Fibroblast of upper back skin (primary cell): ENCODE measurements at places on chromosomes 6 and 20.
A peak's percentile ranks its signal among the peaks of the same experiment; 100 is the strongest.

DNA sequence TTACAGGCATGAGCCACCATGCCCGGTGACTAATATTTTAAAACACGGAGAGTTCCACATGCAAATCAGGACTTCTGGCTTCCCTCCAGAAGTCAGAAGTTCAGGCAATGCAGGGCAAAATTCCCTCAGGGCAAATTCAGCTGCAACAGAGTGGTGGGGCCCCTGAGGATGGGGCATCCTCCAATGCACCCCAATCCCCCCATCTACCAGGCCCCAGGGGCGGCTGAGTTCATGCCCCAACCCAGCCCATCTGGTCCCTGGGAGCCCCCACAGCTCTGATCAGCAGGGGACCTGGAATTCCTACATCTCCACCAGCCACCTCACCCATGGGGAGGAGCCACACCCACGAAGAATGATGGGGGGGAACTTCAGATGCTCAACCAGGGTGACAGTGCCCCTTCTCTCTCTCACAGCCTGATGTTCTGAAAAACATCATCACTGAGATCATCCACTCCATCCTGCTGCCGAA lies 22.6 kb downstream of the BPIFB1 start:
- DNase-seq = peak; percentile 5

GRCh38 chr6:110951986-110952794 lies 6.3 kb upstream of the GTF3C6 start:
- peak; percentile 81 for DNase-seq

GRCh38 chr6:8983202-8983688 lies 547.9 kb upstream of the SLC35B3 start:
- peak; percentile 55 for DNase-seq

DNA sequence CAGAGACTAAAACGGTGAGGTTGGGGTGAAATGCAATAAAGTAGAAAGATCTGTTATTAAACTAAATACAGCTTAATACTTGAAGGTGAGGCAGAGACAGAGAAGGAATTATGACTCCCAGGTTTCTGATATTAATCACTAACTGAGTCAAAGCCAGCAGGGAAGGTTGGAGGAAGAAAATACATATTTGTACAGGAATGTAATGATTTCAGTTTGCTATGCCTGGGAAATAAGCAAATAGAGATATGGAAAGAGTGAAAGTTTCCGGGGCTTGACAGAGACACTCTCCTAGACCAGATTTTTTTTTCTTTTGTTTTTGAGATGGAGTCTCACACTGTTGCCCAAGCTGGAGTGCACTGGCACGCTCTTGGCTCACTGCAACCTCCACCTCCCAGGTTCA lies 76.8 kb downstream of the PTPRK start:
- DNase-seq = peak; percentile 46

DNA sequence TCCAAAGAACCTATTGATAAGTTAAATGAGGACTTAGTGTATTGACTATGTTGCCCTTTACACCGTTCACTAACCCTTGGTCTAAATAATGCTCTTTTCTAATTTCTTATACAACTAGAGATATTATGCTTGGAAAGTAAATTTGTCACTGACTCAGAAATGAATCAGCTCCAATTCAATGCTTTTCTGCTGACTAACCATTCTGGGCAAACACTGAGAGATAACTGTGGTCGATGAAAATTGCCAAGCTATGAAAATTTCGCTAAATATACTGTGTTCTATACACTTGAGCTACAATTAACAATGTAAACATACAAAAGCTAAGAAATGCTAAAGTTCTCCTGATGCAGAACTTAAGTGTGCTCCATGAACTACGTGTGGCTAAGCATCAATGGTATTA lies 23.1 kb upstream of the FBXO9 start:
- peak; percentile 95 for DNase-seq

DNA sequence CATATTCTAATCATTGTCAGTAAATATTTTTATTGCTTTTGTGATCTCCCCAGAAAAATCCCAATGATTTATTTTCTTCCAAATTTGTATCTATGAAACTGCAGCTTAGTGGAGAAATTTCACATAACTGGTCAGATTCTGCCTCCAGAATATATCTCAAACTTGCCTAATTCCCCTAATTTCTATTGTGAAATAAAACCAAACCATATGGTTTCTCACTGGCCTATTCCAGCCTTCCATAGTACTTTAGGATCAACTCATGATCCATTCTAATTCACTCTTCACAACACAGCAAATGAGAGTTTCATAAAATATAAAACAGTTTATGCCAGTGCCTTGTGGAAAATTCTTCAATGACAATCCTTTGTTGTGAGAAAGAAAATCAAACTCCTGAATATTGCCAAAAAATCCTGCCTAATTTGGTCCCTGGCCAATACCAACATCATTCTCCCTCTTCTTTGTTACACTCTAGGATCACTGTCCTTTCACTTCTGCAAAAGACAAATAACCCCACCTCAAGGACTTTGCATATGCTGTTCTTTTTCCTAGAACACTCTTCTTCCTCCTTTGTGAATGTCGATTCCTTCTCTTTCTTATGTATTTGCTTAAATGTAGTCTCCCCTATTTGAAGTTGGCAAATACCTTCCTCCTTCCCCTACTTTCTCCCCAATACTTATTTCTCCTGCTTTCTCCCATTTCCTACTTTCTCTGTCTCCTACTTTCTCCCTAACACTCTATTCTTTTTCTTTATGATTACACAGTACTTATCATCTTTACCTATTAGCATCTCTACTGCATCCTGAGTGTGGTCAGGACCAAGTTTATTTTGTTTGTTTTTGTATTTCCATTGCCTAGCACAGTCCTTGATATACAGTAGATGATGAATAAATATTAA lies 587.5 kb downstream of the RFPL4B start:
- DNase-seq = no peak

- peak; percentile 58 for DNase-seq
Measured at GRCh38 chr6:143941852-143942627, 66.0 kb downstream of the PLAGL1 start.

GRCh38 chr6:16498957-16499356 lies 260.6 kb downstream of the GMPR start:
- no peak for DNase-seq

DNA sequence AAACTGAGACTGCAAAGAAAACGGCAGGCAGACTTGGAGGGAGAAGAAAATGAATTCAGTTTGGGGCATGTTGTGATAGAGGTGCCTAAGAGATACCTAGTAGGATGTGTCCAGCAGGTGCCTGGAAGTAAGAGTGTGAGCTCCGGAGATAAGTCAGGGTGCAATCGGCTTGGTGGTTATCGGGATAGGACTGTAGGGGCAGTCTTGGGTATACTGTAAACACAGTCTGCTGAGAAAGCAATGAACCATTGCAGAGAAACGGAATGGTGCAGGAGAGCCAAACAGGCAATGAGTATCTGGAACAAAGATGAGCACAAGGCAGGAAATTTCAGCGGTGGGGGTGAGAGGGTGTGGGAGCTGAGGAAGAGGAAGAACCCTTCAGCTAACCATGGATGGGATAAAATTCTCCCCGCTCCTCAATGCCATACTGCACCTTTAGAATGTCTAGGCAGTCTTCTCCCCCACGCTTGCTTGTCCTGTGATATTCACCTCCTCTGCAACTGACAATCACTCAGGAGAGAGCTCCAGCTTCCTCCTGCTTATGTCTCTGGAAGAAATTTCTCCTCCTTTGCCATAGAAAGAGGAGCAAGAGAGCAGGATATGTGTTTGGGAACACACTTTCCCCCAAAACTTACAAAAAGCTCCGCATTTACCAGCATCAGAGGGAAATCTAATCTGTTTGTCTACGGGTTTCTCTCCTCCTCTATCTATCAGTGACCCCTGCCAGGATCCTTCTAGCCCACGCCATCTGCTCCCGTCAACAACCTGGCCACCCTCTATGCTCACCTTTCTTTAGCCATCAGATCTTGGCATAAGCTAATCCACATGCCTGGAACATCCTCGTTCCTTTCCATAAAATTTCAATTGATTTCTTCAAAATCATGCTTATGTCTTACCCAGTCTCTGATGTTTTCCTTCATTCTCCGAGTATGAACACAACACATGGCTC lies 381.7 kb upstream of the JARID2 start:
- DNase-seq = no peak

- DNase-seq = no peak
Measured at GRCh38 chr6:15205321-15205720, 40.5 kb upstream of the JARID2 start.

- DNase-seq = no peak
Measured at GRCh38 chr6:134233180-134233955, 84.5 kb downstream of the SGK1 start.

DNA sequence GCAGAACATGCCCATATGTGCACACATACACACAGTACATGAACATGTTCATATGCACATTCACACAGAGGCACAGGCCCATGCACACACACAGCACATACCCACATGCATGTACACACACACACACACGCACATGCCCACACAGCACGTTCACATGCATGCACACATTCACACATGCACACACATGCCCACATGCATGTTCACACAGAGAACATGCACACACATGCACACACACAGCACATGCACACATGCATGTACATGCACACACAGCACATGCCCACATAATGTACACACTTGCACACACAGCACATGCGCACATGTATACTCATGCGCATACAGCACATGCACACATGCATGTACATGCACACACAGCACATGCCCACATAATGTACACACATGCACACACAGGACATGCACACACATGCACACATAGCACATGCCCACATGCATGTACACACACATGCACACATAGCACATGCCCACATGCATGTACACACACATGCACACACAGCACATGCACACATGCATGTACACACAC lies 25.9 kb downstream of the RNASET2 start:
- no peak for DNase-seq

GRCh38 chr6:30213957-30214656 lies 901 bp upstream of the TRIM26 start:
- DNase-seq = peak; percentile 58

- no peak for DNase-seq
Measured at GRCh38 chr6:124054034-124054433, 250.4 kb downstream of the NKAIN2 start.

GRCh38 chr6:15376900-15377487 lies 131.1 kb downstream of the JARID2 start:
- DNase-seq = no peak

DNA sequence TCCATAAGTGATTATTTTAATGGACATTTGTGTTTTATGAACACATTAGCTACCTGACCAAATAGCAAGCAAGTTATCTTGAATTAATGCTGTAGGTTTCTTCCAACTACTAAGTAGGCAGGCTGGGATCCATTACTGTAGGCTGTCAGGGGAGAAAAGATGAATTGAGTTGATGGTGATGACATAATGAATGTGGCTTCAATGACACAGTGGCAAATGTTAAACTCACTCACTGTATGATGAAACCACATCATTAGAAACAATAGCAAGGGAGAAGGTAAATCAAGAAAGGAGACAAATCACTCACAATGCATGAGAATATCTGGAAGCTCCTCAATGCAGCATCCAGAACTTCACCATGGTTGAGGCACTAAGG lies 529.7 kb upstream of the CITED2 start:
- DNase-seq = peak; percentile 49

GRCh38 chr6:156585859-156586258 lies 191.3 kb upstream of the ARID1B start:
- no peak for DNase-seq

DNA sequence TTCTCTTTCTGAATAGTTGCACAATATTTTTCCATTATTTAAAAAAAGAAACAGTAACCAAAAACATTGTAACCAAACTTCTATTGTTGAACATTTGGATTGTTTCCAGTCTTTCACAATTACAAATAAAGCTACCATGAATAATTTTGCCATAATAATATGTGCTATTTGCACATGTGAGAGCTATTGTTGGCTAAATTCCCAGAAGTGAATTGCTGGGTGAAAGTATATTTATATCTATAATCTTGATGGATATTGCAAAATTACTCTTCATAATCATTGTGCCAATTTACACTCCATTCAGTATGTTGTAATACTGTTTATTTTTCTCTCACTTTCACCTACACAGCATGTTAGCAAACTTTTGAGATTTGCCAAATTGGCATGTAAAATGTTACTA lies 36.6 kb upstream of the SLC22A16 start:
- peak; percentile 28 for DNase-seq

DNA sequence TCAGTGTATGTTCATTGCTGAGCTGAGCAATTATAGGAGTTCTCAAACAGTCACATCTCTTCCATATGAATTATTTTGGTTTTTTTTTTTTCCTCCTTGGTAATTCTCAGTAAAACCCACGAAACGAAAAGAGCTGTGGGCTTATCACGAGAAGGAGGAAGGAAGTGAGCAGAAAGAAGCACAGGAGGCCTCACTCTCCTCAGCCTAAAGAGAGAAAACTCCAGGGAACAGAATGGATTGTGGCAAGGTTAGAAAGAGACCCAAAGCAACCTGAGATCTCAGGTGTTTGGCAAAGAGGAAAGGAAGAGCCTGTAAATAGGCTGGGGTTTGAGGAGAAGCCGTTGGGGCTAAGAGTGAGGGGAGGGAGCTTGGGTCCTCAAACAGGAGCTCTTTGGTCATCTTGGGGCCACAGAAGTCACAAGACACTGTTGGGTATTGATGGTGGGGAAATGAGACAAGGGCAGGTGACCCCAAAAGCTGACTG lies 67.8 kb upstream of the CITED2 start:
- no peak for DNase-seq

DNA sequence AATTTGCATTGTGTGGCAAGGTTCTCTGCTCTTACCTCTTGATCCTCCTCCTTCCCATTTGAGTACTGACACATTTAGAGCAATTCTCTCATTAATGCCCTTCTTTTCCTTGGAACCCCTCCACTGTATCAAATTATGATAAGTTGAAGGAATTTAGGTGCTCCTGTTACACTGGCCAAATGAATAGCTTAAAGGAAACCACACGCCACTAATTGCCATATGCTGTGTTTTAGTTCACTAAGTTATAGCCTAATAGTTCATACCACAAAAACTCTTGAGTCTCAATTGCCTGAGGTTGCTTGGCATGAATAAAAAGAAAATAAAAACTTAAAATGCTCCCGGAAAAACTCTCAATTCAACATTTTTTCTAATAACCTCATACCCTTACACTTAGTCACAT lies 1239.3 kb downstream of the EPHA7 start:
- no peak for DNase-seq

DNA sequence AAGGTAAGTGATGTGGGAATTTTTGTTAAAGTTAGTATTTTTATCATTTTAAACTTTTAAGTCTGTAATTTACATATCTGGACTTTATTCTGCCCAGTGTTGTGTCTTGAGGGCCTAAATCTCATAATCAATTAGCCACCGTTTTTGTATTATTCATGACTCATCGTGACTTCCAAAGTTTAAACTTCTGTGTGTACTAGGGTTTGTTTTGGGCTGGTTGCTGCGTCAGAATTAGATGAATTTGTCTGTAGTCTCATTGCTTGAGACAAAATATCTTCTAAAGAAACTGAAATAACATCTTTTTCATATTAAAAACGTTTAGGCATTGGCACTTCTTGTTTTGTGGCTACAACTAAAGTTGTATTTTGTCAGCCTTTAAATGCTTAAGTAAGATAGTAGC lies 41.3 kb downstream of the CDYL start:
- peak; percentile 24 for DNase-seq
